ENCODE measurements at places on chromosomes 1 and 21.
A peak's percentile ranks its signal among the peaks of the same experiment; 100 is the strongest.

- no peak for DNase-seq
Measured at GRCh38 chr1:37850352-37850955, 8.9 kb downstream of the MTF1 start.

- peak; percentile 92 for DNase-seq
Measured at GRCh38 chr1:7953850-7954609, 7.5 kb upstream of the PARK7 start.

- no peak for DNase-seq
Measured at GRCh38 chr21:33308586-33309490, 15.9 kb upstream of the IFNAR1 start.

DNA sequence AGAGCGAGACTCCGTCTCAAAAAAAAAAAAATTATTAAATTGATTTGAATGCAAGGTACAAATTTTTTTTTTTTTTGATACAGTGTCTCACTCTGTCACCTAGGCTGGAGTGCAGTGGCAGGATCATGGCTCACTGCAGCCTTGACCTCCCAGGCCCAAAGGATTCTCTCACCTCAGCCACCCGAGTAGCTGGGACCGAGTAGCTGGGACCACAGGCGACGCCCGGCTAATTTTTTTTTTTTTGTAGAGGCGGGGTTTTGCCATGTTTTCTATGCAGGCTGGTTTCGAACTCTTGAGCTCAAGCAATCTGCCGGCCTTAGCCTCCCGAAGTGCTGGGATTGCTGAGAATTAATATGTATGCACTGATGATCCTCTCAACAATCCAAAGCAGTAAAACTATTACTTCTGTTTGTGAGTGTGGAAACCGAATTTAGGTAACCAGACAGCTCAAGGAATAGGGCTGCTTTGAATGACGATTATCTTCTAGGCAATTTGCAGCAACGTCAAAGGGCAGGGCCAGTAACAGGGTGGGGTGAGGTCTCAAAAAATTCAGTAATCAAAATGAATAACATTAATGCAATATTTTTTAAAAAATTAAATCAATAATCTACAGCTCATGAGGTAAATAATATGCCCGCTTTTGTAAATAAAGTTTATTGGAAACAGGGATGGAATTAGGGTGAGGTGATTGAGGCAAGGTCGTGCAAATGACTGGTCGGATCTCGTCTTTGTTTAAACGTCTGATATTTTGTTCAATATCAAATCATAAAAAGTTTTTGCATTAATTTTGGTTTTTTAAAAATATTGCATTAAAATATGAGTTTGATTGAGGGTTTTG lies 1.2 kb downstream of the CLSPN start:
- no peak for DNase-seq

- no peak for DNase-seq
Measured at GRCh38 chr1:164834641-164835040, 275.7 kb downstream of the PBX1 start.

GRCh38 chr1:45326627-45327623 lies at the start of gene HPDL:
Gene HPDL, plus strand, starts transcription at chr1:45326895. Its CDS starts 254 bp downstream, at chr1:45327149.
- peak; percentile 91 for DNase-seq

GRCh38 chr21:37001441-37001840 lies 5.1 kb upstream of the RIPPLY3 start:
- DNase-seq: no peak

All from D341Med (cell line).